Stimulated activated CD4-positive, alpha-beta T cell treated with anti-CD3 and anti-CD28 coated beads, TNF-alpha, amount 100 ng/mL, for 1 hour (primary cell): ENCODE measurements at places on chromosomes 12 and 14.

GRCh38 chr12:40262657-40263056, 37.9 kb downstream of the LRRK2 start:
- no peak for DNase-seq

DNA sequence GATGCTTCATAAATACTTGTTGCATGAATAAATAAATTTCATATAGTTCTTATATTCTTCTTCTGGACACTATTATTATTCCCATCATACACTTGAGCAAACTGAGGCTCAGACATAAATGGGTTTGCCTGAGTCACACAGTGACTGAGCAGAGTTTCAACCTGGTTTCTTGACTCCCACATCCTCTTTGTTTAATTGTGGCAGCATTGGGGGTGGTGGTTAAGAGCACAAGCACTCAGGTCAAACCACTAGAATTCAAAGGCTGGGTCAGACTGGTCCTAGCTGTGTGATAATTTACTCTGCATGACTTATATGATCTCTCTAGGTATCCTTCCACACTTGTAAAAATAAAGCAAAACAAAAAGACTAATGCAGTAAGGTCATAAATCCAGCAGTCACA, 274.9 kb upstream of the SRRM4 start:
- no peak for DNase-seq

GRCh38 chr14:76863724-76864407, 37.7 kb downstream of the LRRC74A start:
- no peak for DNase-seq

- no peak for DNase-seq
These were observed 192.9 kb upstream of the GARIN6 start for GRCh38 chr12:99454539-99455172.

DNA sequence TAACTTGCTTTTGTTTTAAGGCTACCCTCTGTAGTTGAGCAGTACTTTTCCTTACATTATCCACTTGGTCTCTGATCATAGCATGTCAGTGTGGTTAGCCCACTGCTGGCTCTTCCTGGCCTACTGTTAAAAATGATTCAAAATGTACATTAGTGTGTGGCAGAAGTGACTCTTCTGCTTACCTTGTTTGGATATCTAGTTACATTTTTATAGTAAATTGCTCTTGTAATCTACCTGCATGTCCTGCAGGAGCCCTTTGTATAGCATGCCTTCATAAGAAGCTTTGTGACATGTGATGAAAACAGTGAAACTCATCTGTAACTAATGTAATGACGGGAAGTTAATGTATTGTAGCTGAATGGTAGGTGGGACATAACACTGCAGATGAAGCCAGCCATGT, 8.1 kb downstream of the SPATS2 start:
- DNase-seq = no peak

- DNase-seq = no peak
These were observed 1.8 kb downstream of the SPSB2 start for GRCh38 chr12:6871052-6871957.

GRCh38 chr12:114355389-114356088, 50.4 kb downstream of the TBX5 start:
- DNase-seq = no peak

DNA sequence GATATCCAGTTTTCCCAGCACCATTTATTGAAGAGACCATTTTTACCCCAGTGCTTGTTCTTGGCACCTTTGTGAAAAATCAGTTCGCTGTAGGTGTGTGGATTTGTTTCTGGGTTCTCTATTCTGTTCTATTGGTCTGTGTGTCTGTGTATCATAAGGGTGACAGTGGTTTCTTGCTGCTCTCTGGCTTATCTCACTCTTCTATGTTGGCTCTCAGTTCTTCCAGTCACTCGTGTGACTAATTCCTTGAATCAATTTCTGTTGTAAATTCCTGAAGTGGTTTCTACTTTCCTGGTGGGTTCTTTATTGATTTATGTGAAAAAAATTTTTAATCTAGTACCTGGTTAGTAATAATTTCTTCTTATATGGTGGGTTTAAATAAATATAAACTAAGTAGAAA, 58.3 kb downstream of the OTOGL start:
- no peak for DNase-seq

- DNase-seq = no peak
These were observed 753 bp downstream of the ACRBP start for GRCh38 chr12:6646276-6647082.

GRCh38 chr14:22096514-22096895, 422.9 kb upstream of the OR4E1 start:
- DNase-seq = no peak

DNA sequence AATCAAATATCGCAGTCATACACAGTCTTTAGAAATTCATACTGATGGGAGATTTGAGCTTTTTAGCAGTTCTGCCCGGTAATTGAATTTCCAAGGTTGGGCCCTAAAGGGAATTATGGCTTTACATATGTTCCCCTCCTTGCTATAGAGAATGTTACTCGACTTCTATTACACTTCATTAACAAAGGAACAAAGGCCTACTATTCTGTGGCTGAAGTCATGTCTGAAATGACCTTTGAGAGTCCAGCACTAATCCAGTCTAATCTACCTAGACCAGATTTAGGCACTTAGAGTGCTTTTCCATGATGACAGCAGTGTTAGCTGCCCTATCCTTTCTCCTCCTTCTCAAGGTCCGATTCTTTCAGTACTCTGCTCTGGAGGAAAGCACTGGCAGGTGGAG, 305.3 kb downstream of the MED13L start:
- DNase-seq = no peak
